ENCODE measurements at places on chromosomes 12 and 14.

DNA sequence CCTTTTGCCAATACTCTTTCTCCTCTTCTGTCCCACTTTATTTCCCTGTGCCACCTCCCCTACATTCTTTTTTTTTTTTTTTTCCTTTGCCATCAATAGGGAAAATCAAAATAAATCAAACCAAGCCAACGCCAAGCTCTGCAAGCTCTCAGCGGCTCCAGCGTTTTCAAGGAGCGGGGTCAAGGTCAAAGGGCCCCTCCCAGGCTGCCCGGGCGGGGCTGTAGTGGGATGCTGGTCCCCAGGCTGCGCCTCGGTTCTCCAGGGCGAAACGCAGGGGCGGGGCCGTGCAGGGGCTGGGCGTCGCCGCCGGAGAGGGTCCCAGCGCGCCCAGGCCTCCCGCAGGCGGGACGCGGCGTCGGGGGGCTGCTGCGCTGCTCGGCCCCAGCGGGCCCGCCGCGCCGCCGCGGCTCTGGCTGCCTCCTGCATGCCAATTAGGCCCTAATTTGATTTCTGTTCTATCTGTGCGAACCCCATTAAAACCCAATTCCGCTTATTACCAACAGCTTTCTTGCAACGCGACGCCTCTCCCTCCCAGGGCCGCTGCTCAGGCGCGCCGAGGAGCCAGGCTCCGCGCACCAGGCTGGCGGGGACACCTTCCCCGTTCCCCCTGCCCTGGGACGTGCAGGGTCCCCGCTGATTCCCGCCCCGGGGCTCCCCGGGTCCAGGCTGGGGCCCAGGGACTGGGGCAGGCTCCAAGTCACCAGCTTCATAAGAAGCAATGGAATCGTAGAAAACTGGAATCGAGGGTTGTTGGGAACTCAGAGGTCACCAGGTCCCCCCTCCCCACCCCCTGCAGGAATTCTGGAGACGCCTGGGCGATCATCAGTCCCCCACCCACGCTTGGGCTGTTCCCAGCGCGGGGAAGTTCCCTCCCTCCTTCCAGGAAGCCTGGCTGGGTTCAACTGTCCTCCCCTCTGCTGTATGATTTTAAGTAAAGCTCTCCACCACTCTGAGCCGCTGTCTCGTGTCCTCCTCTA, 50.7 kb upstream of the MAP1LC3B2 start:
- no peak for DNase-seq

DNA sequence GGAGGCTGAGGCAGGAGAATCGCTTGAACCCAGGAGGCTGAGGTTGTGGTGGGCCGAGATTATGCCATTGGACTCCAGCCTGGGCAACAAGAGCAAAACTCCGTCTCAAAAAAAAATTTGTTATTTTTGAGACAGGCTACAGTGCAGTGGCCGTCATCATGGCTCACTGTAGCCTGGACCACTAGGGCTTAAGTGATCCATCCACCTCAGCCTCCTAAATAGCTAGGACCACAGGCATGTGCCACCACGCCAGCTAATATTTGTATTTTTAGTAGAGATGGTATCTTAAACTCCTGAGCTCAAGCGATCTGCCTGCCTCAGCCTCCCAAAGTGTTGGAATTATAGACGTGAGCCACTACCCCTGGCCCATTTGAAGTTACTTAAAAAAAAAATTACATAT, 966 bp upstream of the PCBP2 start:
- no peak for DNase-seq

DNA sequence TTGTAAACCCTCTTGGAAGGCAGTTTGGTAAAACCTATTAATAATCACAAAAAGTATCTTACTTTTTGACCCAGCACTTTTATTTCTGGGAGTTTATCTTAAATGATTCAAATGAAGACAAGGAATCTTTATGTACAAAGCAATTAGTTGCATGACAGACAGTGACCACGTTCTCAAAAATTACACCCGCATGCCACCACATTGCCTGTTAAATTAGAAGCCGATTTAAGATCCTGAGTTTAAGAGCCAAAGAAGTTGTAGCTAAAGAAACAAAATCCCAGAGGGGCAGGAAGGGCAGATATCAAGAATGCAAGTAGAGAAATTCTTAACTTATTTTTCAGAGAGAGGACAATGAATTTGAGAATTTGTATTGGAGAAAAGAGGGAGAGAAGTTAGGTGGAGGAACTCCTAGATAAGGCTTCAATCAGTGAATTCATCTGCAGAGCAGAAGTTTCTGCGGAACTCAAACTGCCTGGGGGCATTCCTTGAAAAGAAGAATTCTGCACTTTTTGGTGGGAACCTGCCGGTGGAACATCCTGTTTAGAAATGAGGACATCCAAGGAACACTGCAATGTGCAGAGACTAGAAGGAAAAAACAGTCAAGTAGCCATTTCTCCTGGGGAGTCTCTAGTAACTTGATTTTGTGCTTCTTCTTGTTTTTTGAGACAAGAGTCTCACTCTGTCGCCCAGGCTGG, 1.1 kb upstream of the RIOX1 start:
- no peak for DNase-seq

GRCh38 chr14:54649056-54649455, 82.1 kb downstream of the SAMD4A start:
- DNase-seq = no peak

All from substantia nigra (tissue), 51 donors.